ENCODE measurements at places on chromosomes 11 and 22.

DNA sequence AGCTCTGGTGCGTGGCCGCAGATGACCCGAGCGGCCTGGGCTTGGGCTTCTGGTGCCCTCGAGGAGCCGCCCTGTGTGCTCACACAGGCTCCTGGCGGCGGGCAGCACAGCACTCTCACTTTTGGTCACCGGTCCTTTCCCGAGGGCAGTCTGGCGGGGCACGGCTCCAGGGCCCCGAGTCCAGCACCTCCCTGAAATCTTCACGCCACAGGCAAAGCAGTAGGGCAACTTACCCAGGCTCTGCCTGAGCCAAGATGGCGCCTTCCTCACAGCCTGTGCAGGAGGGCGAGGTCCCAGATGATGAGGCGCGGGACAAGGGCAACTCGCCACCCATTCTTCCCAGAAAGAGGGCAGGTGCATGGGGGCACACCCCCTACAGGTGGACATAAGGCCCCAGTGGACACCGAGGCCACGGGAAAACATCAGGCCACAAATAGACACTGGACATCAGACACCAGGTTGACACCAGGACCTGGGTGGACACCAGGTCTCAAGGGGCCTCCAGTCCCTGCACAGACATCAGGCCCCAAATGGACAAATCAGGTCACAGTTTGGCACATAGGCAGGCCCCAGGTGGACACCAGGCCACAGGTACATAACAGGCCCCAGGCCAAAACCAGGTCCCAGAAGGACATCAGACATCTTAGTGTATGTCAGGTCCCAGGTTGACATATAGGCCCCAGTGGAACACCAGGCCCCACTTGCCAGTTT, 57.6 kb upstream of the SEPTIN5 start:
- no peak for DNase-seq

DNA sequence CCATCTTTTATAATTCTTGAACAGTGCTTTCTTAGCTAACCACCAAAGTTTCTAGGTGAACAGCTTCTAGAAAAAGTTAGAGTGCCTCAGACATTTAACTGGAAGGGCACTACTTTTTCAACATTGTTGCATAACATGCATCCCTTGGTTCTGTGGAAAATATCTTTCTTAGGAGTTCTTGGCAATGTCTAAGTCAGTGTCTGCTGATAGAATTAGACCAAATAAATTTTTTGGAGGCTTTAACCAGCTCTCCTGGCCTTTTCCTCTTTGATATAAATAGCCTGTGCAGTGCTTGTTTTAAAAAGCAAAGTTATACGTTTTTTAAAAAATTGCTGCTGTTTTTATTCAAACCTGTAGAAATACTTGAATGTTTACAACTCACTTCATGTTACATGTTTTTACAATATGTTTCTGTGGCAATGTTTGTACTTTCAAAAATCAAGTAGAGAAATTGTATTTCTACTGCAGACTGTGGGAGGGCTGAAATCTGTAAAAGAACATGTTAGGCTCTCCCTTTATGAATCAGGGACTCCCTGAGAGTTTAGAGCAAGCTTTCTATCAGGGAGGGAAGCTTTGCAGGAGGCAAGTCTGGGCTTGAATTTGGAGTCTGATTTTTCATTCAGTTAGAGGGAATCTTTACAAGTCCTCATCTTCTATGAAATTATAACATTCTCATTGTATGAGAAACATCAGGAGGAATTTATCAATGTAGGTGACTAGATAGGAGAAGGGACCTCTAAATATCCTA, 16.3 kb upstream of the PANX1 start:
- DNase-seq = no peak

- no peak for DNase-seq
These were observed 11.9 kb upstream of the PRG2 start for GRCh38 chr11:57402188-57403002.

DNA sequence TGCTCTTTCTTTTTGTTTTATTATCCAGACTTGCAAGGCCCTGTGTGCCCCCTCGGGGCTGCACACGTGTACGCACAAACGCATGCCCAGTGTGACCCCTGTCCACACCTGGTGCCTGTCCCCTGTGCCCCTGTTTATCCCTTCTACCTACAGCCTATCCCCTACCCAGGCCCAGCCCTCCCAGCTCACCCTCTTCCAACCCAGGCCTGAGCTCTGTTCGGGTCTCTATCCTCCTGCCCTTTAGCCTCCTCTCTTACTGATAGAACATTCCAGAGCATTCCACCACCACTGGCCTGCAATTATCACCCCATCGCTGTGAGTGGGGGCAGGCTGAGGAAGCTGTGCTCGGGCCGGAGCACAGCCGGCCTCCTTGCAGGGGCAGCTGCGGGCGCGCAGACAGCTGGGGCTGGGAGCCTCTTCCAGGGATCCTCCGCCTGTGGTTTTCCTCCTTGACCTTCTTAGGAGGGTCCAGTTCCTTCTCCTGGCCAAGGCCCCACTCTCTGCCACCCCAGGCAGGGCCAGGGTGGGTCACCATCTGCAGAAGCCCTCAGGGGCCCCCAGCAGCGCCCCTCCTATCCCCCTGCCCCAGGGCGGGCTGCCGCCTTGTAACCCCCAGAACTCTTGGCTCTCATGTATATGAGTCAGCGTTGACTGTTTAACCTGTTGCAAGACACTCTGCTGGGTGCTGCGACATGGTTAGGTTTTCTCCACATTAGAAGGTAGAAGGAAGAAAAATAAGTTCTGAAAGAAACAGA, 41.8 kb upstream of the KCNQ1OT1 start:
- no peak for DNase-seq

DNA sequence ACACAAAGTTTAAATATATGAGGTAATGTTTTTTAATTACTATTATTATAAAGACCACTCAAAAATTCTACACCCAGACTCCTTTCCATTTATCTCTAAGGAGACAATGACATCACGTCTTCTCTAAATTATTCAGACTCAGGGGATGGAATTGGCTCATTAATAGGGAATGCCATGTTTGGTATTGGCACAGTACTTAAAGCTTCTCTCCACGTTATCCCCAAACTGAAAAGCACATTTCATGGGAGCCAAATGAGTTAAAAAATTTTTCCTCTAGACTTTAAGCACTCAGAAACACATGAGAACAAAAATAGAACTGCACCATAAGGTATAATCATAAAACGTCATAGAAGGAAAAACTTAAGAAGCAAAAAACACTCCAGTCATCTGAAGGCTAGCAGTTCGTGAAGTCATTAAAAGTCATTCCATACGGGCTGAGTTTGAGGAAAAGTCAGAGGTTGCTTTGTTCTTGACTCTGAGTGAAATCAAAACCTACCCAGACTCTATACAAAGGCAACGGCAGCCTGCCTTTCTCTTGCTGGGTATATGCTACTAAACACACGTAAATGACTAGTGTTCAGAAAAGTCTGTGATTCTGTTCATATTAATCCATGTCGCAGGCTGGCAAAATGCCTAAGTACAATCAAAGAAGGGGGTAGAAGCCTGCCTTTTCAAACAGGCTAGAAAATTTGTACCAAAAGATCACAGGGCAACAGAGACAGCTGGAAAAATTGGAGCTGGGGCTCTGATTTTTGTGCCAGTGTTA, 8.7 kb upstream of the MPPED2 start:
- DNase-seq = no peak
